Cerebellar nuclear complex (tissue), 1 donor: ENCODE measurements at places on chromosomes 4 and X.

DNA sequence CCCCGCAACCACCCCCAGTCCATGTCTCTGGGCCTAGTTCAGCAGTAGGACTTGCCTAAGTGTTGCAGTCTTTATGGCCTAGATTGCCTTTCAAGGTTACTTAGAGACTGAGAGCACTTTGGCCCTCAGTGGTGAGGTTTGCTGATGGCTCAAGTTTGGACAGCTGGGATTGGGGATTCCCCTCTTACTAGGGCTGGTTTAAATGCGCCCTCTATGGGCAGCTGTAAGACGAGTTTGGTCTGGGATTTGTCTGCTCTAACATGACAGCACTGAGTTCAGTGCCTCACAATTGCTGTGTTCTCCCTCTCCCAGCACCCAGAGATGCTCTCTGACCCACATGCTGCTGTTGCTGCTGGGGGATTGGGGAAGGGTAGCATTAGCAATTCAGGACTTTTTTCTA is 23.1 kb downstream of the DACH2 start:
- DNase-seq = no peak

DNA sequence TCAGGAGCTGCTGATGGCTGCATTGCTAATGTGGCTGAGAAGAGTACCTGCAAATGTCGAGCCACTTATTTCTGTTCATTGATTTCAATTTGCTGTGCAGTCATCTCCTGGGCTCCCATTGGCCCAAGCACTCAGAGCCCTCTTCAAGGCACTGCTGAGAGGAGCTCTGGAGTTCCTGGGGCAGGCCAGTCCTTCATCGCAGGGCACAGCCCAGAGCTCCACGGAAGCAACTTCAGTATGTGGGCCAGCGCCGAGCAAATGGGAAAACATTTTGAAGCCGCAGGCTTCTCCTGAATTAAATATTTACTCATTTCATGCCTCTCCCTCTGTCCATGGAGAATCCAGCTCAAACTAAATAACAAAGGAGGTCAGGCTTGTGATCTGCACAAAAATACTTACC is 383.3 kb downstream of the BCOR start:
- DNase-seq = no peak

DNA sequence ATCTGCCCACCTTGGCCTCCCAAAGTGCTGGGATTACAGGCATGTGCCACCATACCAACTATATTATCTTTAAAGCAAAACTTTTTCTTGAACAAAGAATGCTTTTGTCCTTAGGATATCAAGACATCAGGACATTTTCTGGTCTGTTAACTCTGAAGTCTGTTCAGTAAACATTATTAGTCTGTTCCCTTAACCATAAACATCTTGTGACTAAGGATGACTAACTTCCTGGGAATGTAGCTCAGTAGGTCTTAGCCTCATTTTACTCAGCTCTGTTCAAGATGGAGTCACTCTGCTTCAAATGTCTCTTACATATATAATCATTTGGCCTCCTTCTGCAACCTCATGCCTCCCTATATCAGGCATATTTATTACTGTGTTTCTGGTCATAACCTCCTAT is 122.9 kb downstream of the UBE2NL start:
- no peak for DNase-seq

DNA sequence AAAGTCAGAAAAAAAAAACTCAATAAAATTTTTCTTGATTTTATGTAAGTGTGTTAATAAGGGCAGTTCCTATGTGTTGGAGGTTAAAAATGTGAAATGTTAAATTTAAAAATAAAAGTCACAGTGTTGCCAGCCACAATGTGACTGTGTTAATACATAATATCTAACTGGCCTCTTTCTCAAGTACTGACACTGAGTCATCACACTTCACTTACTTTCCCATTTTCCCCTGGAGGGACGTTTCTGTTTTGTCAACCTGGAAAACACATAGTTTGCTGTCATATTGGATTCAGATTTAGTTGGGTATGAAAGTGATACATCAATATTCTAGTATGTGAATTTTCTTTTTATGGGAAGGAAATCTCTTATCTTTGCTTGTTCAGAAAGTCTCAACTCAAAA is 46.4 kb downstream of the ARHGEF38 start:
- DNase-seq = no peak

DNA sequence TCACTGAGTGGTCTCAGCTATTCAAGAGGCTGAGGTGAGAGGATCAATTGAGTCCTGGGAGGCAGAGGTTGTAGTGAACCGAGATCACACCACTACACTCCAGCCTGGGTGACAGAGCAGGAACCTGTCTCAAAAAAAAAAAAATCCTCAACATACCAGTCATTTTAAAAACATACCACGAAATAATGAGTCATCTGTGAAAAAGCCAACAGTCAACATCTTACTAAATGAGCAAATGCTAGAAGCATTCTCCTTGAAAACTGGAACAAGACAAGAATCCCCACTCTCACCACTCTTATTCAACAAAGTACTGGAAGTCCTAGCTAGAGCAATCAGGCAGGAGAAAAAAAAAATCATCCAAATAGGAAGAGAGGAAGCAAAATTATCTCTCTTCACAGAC is 104.0 kb upstream of the ARHGEF9 start:
- DNase-seq = no peak

GRCh38 chr4:11312389-11312788 is 116.3 kb downstream of the HS3ST1 start:
- DNase-seq = no peak

DNA sequence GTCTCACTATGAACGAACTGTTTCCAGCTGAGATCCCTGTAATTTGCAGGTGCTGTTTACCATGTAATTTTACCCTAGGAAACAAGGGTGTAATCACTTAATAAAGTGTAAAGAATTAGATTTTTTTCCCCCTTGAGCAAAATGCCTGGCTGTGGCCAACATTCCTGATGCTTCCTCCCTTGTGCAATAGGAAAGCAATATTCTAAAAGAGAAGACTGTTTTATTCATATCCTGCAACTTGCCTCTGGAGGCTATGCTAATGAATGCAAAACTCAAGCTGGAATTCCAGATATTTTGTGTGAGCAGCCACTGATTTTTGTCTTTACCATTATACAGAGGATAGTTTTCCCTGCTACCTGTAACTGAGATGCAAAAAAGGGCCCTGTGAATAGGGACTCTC is 98.0 kb downstream of the AWAT2 start:
- DNase-seq = no peak

DNA sequence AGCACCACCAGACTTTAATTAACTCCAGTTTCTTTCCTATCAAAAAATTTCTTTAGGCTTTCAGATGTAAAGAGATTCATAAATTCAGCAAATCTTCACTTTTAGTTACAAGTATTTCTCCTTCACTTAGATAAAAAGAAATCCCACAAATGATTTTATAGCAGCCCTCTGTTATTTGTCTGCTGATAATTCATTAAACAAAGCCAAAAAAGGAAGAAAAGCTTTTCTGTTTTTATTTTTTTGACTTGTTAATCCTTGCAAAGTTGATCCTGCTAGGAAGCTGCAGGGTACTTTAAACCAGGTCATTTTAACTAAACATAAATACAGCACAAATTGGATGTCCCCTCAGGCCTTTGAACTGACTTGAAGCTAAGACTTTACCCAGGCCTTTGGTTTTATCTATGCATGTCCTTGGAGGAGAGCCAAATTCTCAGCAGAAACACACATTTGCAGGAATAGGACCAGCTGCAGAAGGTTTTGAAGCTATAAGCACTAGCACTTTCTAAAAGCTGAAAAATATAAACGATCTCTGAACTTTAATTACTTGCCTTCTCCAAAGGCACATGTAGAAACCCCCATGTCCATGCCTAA is 57.5 kb downstream of the PCDH18 start:
- DNase-seq = no peak
